Neural progenitor cell (in vitro differentiated cells): ENCODE measurements at places on chromosomes 16 and 17.

GRCh38 chr17:4933646-4934045, 1.6 kb downstream of the GP1BA start:
- no peak for DNase-seq

DNA sequence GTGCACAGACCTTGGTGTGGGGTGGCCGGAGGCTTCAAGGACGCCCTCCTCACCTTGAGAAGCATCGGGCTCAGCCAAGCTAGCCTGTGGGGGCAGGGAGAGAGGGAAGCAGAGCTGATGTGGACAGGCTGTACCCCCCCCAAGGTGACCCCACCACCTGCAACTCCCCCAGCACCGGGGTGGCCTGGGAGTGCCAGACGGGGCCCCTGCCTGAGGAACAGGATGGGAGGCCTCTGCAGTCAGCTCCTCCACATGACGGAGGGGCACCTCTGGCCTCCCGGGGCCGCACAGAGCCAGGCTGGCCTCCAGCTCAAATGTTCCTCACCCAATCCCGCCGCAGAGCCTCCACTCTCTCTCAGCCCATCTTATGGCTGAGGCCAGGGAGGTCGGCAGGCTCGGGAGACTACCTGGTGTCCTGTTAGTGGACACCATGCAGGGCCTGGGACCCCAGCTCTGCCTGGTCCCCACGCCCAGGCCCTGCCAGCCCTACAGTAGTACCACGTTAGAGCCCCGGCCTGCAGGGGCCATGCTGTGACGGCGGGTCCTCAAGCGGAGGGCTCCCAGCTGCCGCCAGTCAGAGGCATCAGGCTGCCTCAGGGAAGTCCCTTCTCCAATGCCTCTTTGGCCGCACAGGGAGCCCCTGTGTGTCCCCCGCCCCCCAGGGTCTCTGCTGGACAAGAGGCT, 19.4 kb upstream of the SLC38A10 start:
- DNase-seq = no peak

DNA sequence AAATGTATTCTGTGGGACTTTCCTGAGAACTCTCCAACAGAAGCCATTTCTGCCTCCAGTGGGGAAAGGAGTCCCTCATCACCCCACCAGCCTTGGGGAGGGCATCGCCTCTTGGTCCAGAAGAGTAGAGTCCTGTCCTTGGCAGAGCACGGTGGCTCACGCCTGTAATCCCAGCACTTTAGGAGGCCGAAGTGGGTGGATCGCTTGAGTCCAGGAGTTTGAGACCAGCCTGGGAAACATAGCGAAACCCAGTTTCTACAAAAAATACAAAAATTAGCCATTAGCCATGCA, 41.0 kb downstream of the LYRM1 start:
- DNase-seq = no peak

- DNase-seq = no peak
These were observed 255.9 kb downstream of the CEP112 start for GRCh38 chr17:65936013-65936412.

DNA sequence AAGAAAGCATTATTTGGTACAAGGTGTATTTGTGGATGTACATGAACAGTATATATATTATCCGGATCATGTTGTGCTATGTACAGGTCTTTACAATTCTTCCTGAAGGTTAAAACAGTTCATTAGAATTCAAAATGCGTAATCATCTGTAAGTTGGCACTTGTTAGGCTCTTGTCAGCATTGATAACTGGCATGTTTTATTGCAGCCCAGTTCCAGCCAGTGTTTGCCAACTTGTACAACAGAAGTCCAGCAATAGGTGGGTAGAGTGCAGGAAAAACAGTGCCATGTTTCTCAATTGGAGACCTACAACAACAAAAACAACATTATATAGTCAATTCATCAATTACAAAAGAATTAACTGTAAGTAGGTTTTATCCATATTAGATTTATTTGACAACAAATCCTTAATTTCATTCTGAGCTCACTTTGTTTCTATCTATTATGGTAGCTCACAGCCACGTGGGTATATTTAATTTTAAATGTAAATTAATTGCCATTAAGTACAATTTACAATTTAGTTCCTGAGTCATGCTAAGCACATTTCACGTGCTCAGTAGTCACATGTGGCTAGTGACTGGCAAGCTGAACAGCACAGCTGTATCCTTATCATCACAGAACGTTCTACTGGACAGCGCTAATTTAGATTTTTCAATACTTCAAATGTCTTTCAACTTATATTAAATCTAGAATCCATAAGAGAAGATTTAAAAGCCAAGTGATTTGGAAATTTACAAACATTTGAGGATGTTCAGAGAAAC, 8.6 kb upstream of the ANKFY1 start:
- no peak for DNase-seq
